Osteoblast (primary cell): ENCODE measurements at places on chromosomes 2 and 18. TPM values are rescaled to one million over a fixed set of nuclear protein-coding genes. Genes with fewer than 3 reads are reported as not detected.

Gene NAT8
- total RNA-seq: not detected in 2 replicates

Gene SF3B1
- 241 and 253 TPM in 2 replicates for total RNA-seq

Gene GPR155
- 3.5 and 4.3 TPM in 2 replicates for total RNA-seq

Gene SERPINB11
- not detected in 2 replicates for total RNA-seq

Gene CYS1
- 0.36 and 1.5 TPM in 2 replicates for total RNA-seq

Gene ASB18
- under 0.01 TPM in 1 of 2 replicates, not detected in the other for total RNA-seq

Gene DNAH7
- 2.5 and 2.9 TPM in 2 replicates for total RNA-seq

Gene SERPINB12
- not detected in 2 replicates for total RNA-seq

Gene HOXD4
- 0.36 and 1.2 TPM in 2 replicates for total RNA-seq

Gene SSB
- total RNA-seq: 82.2 and 94.1 TPM in 2 replicates

Gene BOK
- total RNA-seq: 33.3 and 41.3 TPM in 2 replicates

Gene LRATD1
- total RNA-seq: 5.8 and 10.0 TPM in 2 replicates

Gene DCDC2C
- total RNA-seq: not detected in 2 replicates

Gene KCNE4
- 37.6 and 40.4 TPM in 2 replicates for total RNA-seq

Gene CCDC74A
- total RNA-seq: 13.4 and 15.9 TPM in 2 replicates

Gene ALLC
- total RNA-seq: not detected in 2 replicates

Gene UGT1A5
- total RNA-seq: not detected in 2 replicates

Gene ERMN
- total RNA-seq: 1.4 and 2.7 TPM in 2 replicates

Gene VWC2L
- total RNA-seq: not detected in 2 replicates

Gene MROH2A
- total RNA-seq: not detected in 2 replicates

Gene CABYR
- total RNA-seq: 3.8 and 4.0 TPM in 2 replicates

Gene UGT1A3
- not detected in 2 replicates for total RNA-seq

Gene ABCG8
- not detected in 2 replicates for total RNA-seq

Gene DPP4
- 192 and 256 TPM in 2 replicates for total RNA-seq

Gene TUBA4B
- total RNA-seq: not detected in 2 replicates
